Glomerular endothelial cell (primary cell): ENCODE measurements at places on chromosomes 7 and 10.

DNA sequence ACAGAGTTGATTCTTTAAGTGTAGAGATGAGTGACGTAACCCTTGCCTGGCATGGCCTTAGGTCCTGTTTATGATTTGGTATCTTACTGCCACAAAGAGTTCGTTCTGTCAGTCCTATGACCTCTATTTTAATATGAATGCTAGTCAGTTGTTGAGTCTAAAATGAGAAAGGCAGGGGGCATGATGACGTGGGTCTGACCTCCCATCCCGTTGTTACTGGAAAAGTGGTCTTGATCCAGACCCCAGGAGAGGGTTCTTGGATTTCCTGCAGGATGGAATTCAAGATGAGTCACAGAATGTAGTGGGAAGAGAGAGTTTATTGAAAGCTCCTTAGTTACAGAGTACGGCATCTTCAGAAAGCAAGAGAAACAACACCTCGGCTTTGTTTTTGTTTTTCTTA, 317.0 kb upstream of the COBL start:
- DNase-seq: no peak

GRCh38 chr10:112370424-112370819, 3.5 kb upstream of the ACSL5 start:
- DNase-seq: no peak

DNA sequence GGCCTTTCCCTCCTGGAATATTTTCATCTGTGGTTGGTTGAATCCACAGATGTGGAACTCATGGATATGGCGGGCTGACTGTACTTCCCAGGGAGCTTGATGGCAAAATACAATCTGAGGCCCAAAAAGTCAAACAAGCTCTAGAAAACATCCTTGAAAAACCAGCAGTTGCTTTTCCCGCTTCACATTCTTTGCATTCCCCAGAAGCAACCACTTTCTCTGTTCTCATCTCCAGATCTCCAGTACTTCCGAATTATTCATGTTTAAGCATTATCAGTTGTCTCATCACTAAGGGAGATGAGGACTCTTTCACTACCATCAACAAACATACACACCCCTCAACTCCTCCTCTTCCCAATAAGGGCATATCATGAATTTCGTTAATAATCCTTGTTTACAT, 55.3 kb downstream of the KIF5B start:
- DNase-seq: no peak

- no peak for DNase-seq
These were observed 71.3 kb downstream of the AP3M1 start for GRCh38 chr10:74079028-74079935.

DNA sequence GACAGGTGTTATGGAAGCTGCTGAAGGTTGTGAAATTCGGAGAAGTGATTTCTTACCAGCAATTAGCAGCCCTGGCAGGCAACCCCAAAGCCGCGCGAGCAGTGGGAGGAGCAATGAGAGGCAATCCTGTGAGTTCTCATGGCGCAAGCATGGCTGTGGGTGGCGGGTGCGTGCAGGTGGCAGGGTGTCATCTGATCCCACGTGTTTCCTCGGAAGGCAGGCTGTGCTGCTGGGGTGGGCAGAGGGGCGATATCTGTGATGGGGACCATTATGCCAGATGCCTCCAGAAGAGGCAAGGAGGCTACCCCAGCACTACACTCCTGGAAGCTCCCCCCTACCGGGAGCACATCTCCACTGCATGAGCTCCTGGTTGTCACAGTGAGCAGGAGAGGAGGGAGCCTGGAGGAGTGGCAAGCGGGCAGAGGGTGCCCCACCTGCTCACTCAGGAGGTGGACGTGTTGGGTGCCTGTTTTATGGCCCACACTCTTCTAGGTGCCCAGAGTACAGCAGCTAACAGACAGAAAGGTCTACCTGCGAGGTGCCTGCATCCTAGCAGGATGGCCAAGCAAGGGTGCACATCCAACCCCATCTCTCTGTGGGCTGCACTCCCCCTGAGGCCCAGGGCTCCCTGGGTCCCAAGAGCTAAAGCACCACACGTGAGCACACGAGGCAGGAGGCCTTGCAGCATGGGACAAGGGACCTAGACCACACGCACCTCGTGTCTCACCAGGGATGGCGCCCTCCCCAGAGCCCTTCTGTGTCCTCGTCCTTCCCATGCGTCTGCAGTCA, 204.7 kb downstream of the EBF3 start:
- no peak for DNase-seq

- DNase-seq: no peak
These were observed 172.3 kb upstream of the ADO start for GRCh38 chr10:62632071-62632809.

- no peak for DNase-seq
These were observed 222.1 kb downstream of the GLI3 start for GRCh38 chr7:42014625-42015618.

DNA sequence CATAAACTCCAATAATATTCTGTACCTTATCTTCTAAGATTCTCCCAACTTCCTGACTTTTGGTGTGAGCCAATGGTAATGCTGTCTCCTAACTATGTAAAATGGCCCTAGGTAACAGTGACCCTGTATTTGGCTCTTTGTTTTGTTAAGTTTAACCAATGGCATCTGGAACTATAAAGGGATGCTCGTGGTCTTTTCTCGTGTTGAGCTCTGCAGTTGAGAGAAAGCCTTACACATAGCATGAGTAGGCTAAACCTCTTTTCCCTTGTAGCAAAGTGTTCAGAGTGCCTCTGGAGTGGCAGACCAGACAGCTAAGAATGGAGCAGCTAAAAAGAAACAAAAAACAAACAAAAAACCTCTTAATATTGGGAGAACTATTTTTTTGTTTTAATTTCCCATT, 5.2 kb downstream of the TES start:
- DNase-seq: no peak

DNA sequence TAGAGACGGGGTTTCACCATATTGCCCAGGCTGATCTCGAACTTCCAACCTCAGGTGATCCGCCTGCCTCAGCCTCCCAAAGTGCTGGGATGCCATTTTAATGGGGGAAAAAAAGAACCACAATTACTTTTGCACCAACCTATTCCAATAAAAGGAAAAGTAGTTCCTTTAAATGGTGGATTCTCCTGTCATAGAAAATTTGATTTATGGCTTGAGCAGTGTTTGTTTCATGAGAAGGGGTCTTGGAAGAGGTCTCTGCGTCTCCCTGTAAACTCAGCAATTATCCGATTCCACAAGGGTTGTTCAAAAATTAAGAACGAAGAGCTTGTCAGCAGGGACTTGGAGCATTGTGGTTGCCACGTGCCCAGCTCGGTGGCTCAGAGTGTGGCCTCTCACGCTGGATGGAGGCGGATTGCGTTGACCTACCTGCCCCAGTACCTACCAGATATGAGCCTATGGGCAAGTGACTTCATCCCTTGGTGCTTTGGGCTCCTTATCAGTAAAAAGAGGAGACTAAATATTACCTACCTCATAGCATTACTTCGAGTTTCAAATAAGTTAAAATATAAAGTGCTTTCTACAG, 2.8 kb upstream of the TRIP6 start:
- no peak for DNase-seq

DNA sequence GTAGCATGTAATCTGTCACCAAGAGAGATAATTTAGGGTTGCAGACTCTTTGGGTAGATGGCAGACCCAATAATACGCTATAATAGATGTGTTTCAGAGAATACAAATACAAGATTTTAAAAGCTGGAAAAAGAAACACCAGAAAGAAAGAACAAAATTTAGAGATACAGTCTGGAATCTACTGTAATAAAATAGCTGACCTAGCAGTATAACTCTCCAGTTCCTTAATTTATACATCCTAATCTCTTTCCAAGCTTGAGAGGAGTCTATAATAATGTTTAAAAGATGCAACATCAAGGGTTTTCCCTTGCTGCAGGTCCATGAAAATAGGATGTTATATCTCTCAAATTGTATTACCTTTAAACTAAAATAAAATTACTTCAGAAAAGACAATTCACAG, 27.2 kb upstream of the GPR22 start:
- no peak for DNase-seq

DNA sequence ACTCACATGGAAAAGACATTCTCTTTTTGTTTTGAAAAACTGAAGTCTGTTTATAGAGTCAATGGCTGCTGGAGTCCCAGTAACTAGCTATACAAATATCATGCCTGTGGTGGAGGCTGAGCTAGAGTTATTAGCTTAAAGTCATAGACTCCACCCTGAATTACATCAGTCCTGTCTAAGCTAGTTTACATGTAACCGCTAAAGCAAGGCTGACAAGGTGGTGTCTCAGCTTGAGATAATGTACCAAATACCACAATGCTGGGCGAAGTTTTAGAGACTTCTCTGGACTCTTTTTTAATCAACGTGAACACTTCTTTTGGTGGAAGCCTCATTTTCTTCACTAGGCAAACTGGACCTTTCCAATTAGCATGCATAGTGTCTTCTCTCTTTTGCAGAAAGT, 219.4 kb downstream of the ANK3 start:
- no peak for DNase-seq

- DNase-seq: no peak
These were observed 128.7 kb upstream of the LYZL1 start for GRCh38 chr10:29160150-29160617.

DNA sequence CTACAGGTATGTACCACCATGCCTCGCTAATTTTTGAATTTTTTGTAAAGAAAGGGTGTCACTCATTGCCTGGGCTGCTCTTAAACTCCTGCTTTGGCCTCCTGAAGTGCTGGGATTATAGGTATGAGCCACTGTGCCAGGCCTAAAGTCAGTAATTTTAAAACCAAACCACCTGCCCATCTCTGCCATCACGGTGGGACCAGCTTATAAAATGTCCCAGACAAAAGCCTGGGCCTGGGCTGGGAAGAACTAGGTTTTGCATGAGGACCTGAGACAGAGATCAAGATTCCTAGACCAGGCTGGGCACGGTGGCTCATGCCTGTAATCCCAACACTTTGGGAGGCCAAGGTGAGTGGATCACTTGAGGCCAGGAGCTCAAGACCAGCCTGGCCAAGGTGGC, 395.6 kb downstream of the CALN1 start:
- no peak for DNase-seq
